ENCODE measurements at places on chromosomes 5 and 9.

- no peak for DNase-seq
Measured at GRCh38 chr5:116632890-116633289, 58.3 kb upstream of the SEMA6A start.

DNA sequence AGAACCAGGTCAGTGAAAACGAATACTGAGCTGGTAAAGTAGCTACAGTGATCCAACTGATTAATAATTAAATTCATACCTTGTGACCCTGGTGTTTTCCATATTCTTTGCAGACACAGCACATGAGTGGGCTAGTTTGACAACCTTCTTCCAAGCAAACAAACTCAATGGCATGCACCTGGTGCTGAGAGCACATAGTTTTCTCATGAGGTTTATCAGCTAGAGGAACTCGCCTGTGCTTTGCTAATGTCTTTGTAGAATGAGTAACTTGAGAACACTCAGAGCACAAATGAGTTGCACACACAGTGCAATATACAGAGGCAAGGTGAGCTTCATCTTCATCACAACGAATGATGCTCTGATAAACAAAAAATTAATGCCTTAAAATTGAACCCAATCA, 12.6 kb downstream of the TRIM23 start:
- no peak for DNase-seq

DNA sequence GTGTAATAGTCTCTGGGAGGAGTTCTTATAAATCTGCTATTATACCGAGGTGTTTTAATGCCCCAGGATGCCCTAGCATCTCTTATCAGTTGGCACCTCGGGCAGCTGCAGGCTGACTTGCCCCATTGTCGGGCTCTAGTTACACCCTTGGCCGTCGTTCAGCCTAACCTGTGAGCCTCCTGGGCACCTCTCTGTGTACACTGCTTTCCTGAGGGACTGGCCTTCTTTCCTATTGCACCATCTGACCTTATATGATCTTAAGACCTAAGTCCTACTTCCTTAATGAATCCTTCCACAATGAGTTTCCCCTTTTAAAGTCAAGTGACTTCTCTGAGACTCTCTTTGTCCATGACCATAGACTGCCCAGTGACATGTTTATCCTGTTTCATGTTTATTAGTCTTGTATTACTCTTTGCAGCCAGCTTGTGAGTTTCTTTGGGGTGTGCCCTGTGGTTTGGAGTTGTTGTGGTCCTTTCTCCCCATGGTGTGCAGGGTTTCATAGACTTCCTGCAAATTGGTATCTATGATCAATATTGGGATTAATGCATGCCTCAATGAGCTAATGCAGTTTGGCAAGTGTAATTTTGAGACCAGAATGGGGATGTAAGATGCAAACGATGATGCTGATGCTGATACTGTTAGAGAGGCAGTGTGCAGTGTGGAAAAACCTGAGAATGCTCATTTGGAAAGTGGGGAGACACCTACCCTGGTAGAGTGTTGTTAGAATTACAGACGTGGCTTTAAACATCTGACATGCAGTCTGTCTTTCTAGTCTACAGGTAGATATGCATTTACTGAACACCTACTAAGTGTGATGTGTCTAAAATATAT, 4.9 kb downstream of the DAPK1 start:
- no peak for DNase-seq

DNA sequence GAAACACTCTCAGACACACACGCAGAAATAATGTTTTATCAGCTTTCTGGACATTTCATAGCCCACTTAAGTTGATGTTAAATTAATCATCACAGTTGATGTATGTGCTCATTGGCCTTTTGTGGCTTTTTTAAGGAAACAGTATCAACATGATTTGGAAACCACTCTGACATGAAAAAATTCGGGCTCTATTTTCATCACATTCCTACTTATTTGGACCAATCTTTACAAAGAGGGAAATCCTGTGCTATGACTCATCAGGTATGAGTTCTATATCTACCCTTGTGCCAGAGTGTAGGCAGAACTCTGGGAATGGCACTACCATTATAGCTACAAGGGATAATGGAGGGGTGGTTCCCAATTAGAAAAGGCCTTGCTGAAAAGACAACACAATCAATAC, 388.4 kb upstream of the PTGER4 start:
- no peak for DNase-seq

DNA sequence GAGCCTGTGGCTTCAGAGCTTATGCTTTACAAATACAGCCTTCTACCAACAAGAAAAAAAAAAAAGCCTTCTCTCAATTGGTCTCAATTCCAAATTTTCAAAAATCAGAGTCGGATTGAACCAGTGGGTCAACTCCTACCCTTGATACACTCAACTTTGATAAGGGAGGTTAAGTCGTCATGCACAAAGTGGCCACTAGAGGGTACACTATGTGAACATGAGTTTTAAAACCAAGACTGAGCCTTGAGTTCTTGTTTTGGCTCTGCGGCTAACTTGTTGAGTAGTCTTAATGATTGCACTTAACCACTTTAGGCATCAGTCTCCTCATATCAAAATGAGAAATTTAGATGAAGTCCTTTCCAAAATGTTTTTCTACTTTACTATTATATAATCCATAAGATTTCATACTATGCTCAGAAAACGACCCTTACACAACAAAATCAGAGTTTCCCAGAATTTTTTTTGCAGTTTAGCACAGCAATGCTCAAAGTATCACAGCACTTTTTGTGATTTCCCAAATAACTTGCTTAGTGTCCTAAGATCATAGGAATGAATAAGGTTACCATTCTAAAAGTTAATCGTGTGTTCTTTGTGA, 92.9 kb upstream of the MTAP start:
- no peak for DNase-seq

DNA sequence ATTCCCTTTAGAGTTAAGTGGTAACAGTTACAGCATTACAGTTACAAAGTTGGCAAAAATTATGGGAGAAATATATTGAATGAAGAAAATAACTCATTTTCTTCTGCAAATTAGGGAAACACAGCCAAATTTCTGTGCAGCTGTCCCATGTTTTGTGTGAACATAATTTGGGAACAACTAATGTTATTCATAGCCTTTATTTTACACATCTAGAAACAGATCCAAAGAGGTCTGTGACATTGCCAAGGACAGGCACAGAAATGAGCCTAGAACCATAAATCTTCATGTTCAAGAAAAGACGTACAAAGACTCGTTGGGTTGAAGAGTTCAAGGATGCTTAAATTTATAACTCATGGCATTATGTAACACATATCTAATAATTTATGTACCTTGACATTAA, 114.1 kb upstream of the TXNDC8 start:
- no peak for DNase-seq

DNA sequence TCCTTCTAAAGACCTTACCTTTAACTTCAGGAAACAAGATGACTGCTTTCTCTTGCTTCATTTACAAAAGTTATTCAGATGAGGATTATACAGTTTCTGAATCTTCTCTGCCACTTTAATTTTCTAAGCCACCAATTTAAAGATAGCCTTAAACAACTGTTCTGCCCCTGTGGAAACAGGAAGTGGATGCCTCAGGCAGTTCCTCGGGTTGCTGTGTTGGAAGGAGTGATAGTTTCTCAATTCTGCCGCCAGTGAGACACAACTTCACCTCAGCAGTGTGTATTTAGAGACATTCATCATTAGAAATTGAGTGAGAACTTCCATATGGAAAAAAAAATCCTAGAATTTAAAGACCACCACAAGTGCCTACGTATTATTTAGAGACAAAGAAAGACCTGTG, 475.1 kb upstream of the WWC1 start:
- DNase-seq: no peak

DNA sequence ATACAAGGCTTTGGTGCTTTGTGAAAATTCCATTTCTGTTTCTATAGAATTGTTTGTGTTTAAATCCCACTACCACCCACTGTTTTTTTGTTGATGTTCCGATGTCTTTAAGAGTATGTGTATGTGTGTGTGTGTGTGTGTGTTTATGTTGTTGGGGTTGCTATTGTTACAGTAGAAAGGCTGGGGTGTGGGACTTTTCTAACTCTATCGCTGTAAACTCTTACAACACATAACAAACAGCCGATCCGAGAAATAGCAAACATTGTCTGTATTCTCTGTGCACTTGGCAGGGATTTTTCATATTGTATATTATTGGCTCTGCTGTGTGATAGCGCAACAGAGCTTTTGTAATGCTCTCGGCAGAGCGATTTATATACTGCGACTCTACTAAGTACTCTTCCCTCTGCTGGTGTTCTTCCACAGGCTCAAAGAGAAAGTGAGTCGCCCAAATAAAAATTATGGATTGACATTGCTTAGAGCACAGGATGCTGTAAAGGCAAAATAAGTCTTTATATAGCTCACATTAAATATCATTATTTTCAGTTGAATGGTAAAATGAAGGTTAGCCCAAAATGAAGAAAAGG, 492.2 kb upstream of the ARRDC3 start:
- DNase-seq: no peak

DNA sequence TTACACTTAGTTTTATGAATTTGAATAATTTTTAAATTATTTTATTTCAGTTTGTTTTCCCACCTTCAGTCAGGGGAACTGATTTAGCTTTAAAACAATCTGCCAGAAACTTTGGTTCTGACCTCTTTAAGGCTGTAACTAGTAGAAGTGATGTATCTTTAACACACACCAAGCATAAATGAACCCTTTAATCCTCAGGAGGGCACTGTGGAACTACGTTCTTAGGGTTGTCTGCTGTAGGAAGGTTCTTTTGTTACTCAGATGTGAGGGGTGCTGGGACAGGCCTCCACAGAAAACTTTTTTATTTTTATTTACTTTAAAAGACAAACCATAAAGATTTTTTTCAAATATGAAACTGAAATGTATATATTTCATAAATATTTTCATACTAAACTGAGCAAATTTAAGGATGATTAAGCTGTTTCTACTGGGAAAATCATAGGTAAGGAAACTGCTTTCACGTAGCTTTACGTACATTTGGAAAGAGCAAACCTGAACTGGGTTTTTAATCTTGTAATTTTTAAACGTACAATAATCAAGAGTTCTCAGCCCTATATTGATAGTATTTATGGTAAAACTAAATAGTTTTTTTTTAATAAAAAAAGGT, 5.3 kb downstream of the KLF4 start:
- no peak for DNase-seq

DNA sequence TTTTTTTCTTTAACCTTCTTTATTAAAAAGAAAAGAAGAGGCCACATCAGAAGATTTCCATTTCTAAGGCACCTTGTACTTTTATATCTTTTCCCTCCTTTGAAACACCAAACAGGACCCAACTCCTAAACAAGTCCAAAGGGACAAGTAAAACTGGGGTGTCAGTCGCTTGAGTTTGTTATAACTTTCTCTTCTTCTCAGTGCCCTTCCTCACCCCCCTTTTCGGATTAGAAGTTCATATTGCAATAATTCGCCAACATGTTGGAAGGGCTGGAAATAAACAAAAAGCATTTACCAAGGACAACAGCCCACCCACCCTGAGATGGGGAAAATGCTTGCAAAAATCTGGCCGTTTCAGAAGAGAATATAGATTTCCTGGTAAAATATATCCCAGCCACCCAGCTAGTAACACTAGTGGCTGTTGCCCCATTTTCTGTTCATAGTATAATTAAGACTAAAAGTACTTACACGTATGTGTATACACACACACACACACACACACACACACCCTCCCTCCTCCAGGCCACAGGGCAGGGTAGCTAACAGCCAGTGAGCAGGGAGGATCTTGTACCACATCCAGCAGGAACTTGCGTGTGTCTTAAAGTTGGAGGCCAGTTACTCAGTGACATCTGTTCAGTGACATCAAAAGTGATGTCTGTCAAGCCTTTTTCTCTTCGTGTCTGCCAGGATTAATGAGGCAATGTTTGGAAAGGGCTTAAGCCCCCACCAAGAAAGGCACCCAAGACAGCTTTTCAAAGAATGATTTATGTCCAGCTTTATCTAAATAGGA, 149.1 kb upstream of the KLF4 start:
- no peak for DNase-seq

- no peak for DNase-seq
Measured at GRCh38 chr5:63768221-63768620, 194.0 kb downstream of the HTR1A start.

DNA sequence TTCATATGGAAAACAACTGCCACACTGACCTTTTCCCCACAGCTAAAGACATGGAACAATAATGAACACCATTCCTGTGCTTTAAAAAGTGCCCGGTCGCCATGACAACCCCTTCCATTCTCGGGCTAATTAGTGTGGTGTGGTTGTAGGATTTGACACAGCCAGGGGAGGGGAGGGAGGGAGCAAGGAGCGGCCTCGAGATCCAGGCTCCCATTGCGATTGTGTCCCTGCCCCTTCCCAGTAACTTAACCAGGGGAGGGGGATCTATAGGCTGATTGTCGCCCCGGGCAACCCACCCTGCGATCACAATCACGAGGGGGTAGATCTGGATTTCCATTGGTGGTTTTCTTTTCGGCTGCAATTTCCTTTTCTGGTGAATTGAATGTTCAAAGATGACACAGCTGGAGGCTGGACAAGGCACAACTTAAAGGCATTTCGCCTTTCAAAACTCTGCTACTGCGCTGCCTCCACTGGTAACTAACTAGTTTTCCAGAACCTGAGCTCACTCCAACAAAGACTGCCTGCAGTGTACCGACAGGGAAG, 96.7 kb upstream of the RETREG1 start:
- no peak for DNase-seq

- no peak for DNase-seq
Measured at GRCh38 chr5:86970361-86970760, 297.3 kb upstream of the RASA1 start.

DNA sequence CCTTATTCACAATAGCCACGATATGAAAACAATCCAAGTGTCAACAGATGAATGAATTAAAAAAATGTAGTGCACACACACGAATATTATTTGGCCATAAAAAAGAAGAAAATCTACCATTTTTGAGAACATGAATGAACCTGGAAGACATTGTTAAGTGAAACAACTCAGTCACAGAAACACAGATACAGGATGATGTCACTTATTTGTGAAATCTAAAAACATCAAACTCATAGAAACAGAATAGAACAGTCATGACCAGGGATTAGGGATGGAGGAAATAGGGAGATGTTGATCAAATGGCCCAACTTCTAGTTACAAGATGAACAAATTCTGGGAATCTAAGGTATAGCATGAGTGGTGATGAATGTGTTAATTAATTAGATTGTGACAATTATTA, 72.3 kb downstream of the MACIR start:
- no peak for DNase-seq

DNA sequence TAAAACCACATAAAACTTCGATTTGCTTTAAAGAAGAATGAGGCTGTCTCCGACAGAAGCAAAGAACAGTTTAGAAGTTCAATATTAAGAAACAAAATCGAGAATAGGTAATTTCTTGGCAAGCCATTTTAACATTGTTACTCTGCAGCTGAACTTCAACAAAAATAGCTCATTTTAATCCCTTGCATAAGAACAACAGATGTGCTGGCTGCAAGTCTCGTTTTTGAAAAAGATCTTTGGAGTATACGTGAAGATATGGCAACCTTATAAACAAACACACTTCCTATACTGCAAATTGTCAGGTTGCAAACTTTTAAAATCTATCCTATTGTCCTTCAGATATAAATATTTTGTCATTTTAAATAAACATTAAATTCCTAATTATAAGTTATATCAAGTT, 71.5 kb downstream of the FBN2 start:
- no peak for DNase-seq
